ENCODE measurements at places on chromosomes 2 and 18.

GRCh38 chr2:113978524-113979190, 88.8 kb downstream of the ACTR3 start:
- DNase-seq = no peak

- DNase-seq = no peak
These were observed 3.5 kb downstream of the RBM43 start for GRCh38 chr2:151258121-151258520.

- no peak for DNase-seq
These were observed 18.9 kb downstream of the TTR start for GRCh38 chr18:31610286-31611205.

DNA sequence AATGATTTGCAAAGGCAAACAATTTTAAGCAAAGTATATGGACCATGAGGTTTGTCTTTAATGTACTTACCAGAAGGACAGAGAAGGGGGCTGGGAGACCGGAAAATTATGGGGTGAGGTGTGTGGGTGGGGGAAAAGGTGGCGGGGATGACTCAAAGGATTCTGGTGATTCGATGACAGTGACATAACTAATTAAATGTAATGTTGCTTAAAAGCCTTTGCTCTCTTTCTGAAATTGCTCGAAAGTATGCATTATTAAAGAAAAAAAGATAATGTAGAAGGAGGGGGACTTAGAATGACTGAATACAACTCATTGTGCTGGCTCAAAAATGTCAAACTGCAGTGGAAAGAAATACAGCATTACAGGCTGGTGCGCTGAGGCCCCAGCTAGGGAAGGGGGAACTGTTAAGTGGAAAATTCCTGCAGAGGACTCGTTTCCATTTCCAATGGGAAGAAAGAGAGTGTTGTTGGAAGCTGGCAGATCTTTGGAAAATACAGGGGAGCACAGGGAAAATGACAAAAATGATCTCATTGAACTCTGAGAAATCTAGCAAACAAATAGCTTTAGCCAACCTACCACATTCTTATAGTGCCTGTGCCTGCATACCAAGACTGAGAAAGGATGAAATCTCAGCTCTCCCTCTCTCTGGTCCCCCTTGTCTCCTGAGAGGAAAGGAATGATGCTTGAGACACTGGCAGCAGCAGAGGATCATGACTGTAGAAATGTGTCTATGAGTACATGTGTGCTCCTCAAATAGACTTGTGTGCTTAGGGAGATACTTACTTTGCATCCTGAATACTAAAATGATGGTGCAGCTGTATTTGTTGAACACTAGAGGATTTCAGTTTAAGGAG, 632.4 kb downstream of the NYAP2 start:
- no peak for DNase-seq

DNA sequence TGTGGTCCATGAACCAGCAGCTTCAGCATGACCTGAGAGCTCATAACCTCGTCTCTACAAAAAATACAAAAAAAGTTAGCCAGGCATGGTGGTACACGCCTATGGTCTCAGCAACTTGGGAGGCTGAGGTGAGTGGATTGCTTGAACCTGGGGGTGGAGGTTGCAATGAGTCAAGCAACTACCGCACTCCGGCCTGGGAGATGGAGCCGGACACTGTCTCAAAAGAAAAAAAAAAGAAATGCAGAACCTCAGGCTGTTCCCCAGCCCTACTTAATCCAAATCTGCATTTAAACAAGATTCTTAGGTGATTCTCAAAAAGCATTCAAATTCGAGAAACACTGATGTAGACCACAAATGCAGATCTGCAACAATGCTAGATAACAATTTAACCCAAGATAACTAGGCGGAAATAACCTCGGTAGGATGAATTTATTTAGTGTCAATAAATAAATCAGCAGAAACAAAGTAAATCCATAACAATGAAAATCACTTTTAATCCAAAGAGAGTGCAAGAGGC, 203.5 kb downstream of the SP3 start:
- DNase-seq = no peak

GRCh38 chr2:33093283-33093993, 146.7 kb downstream of the LTBP1 start:
- no peak for DNase-seq

DNA sequence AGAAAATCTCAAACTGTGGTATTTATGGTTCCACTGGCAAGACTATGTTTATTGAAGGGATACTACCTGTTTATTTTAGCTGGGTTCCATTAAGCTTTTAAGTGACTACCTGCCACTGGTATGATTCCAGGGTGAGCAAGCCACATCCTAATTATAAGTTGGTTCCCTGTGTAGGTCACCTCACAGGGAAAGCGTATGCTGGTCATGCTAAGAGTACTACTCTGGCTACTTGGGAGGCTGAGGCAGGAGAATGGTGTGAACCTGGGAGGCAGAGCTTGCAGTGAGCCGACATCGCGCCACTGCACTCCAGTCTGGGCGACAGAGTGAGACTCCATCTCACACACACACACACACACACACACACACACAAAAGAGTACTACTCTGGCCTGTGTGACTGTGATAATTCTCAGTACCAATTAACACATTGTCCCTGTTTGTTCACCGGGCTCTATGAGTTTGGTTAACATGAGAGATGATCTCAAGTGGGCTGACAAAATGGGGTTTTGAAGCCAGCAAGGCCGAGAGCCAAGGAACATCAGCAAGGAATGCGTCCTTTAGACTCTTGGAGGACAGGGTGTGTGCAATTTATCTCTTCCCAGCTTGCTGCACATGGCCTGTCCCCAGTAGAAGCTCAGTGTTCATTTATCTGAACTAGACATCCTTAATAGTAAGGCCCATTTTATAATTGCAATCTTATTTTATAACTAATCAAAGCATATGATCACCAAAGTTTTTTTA, 15.2 kb upstream of the ITSN2 start:
- no peak for DNase-seq

DNA sequence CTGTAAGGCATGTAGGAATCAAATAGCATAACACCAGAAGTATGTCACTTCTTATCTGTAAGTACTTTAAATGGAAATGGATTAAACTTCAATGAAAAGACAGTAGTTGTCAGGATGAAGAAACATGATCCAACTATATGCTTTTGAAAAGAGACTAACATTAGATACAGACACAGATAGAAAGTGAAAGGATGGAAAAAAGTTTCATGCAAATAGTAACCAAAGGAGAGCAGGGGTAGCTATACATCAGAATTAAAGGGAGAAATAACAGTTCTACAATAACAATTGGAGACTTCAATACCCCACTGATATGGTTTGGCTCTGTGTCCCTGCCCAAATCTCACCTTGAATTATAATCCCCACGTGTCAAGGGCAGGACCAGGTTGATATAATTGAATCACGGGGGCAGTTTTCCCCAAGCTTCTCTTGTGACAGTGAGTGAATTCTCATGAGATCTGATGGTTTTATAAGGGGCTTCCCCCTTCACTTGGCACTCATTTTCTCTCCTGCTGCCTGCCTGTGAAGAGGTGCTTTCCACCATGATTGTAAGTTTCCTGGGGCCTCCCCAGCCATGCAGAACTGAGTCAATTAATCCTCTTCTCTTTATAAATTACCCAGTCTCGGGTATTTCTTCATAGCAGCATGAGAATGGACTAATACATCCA, 205.4 kb upstream of the CDH2 start:
- no peak for DNase-seq

- no peak for DNase-seq
These were observed 839.4 kb upstream of the VRK2 start for GRCh38 chr2:57207191-57207590.

GRCh38 chr18:13120255-13120654, 98.3 kb upstream of the LDLRAD4 start:
- no peak for DNase-seq

- DNase-seq = no peak
These were observed 129.5 kb downstream of the NDUFA10 start for GRCh38 chr2:239895669-239896068.

DNA sequence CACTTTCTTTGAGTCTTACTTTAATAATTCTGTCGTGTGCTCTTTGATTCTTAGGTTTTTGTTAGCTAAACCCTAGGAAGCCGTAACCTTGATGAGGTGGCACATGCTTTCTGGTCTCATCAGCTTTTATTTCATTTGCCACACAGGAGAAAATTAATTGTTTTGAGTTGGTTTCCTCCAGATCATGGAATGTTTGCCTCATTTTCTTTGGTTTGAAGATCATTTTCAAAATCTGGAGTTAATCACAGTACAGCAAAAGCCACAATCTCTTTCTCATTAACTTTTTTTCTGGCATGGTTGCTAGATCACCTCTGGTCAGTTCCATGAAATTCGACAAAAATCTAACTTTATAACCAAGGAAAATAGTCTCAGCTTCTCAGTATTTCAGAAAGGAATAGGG, 182.9 kb downstream of the MYO1B start:
- DNase-seq = no peak

- no peak for DNase-seq
These were observed 34.6 kb downstream of the ZNF516 start for GRCh38 chr18:76460482-76460881.

GRCh38 chr2:148027822-148028221, 6.9 kb downstream of the MBD5 start:
- no peak for DNase-seq

DNA sequence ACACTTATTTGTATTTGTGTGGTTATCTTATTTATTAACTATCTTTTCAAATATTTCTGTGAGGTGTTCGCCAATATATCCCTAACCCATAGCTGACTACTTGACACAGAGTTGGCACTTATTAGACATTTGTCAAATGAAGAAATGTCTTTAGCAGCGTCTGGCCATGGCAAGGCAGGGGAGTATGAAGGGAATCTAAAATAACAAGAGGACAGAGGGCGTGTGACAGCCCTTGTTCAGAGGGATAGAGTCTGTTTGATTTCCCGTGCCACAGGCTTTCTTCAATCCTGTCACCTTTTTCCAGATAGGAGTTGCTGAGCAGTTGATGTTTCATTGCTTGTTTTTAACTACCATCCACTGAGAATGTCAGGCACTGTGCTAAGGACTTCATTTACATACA, 53.6 kb upstream of the SLC39A10 start:
- no peak for DNase-seq

GRCh38 chr2:191976436-191976835, 129.5 kb upstream of the CAVIN2 start:
- no peak for DNase-seq

DNA sequence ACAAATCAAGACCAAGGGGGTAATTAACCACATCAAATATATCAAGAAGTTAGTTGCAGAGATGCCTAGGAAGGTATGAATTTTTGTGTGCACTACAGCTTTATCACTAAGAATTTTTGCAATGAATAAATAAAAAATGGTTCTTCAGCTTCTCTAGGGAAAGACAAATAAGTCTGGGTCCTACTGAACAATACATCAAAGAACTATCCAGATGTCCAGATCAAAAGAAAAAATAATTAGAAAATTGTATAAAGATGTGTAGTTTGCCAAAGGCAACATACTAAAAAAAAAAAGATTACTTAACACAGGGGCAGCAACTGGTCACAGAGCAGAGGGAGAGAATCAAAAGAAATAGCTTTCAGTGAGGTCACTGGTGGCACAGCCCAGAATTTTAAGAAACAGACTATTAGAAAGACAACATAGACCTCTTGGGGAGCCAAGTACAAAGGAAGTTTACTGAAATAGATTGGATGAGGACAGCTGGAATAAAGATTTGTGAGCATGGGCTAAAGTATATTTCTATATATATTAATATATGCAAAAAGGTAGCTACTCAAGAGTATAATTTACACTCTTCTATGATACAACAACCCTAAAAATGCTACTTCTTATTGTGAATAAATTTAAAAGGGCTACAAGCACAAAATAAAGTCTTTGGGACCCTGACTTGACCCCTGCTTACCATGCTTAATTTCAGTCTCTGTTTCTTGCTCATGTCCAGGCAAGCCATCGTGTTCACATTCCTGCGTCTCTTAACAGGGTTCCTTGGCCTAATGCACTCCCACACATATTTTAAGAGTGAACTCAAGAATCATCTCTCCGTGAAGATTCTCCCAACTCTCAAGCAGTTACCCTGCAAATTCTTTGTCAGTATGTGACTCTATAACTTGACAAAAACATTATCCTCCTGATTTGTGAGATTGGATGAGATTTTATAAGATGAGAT, 99.0 kb upstream of the GRB14 start:
- no peak for DNase-seq

GRCh38 chr2:236295481-236295880, 31.3 kb upstream of the ASB18 start:
- no peak for DNase-seq

- DNase-seq = peak; percentile 64
These were observed 40.0 kb downstream of the ICA1L start for GRCh38 chr2:202831242-202832220.

DNA sequence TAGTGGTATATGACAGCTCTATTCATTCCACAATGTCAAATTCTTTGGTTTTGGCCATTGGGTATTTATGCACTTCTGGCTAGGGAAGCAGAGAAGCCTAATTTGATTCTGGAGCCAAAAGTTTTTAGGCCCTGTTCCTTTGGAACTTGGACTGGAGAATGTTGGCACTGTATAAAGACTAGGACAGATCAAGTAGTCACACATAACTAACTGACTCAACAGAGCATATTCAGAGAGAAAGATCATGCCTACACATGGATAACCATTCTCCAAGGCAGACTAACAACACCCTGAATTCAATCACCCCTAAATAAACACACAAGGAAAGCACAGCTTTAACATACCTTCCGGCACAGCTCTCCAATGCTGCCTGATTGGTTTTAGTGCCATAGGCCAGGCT, 62.9 kb downstream of the ARHGAP15 start:
- DNase-seq = no peak

DNA sequence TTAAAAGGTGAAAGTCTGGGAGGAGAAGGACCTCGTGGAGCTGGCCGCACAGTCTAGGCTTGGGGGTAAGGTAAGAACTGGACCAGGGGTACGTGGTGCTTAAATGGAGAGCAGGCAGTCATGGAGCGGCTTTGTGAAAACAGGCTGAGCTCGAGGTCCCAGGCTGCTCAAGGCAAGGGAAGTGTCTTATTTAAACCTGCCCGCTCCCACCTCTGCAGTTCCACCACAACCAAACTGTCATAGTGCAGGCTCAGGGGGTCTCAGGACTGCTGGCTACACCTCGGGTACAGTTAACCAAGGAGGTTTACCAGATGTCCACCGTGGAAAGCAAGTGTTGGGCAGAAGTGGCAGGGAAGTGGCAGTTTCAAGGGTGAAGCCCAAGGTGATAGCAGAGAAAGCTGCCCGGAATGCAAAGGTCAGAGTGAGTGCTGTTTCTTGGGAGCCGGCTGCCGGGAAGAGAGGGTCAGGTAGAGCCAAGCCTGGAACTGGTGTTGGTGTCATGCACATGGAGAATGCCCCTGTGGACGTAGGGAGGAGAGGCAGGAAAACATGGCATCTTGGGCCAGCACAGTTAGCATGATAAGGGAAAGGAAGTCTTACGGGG, 203.3 kb downstream of the GBX2 start:
- no peak for DNase-seq

GRCh38 chr18:62371436-62371835, 46.3 kb downstream of the TNFRSF11A start:
- no peak for DNase-seq
